NCI-H1092 (cell line): ENCODE measurements at places on chromosomes 2 and 18.
A peak's percentile ranks its signal among the peaks of the same experiment; 100 is the strongest.

DNA sequence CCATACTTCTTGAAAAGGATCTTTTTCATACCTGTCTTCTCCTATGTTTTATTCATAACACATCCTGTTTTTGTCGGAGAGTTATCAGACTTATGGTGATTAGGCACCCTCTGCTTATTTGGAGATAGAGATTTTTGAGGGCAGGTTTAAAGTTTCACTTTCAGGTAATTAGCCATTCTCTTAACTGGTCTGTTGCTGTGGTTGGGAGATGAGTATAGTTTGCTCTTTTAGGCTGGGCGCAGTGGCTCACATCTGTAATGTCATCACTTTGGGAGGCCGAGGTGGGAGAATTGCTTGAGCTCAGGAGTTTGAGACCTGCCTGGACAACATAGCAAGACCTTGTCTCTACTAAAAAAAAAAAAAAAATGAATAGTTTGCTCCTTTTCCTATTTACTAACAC, 25.3 kb downstream of the SFTPB start:
- no peak for DNase-seq

DNA sequence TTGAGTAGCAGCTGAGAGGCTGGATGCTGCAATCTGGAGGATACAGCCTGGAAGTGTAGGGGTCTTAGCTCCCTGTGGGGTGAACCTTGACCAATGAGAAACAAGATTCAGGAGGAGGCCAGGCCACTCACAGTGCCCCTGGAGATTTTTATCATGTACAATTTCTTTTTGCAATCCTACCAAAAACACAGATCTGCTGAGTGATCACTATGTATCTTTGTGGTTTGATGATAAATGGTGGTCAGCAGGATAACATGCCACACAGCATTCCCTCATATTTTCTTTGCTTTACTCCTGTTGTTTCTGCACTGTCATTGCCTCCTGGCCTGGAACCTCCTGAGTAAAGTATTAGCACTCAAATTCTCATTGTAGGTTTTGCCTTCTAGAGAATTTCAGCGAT, 357.9 kb downstream of the THSD7B start:
- no peak for DNase-seq

GRCh38 chr2:47227532-47228279, 72.6 kb upstream of the STPG4 start:
- DNase-seq: peak; percentile 43

DNA sequence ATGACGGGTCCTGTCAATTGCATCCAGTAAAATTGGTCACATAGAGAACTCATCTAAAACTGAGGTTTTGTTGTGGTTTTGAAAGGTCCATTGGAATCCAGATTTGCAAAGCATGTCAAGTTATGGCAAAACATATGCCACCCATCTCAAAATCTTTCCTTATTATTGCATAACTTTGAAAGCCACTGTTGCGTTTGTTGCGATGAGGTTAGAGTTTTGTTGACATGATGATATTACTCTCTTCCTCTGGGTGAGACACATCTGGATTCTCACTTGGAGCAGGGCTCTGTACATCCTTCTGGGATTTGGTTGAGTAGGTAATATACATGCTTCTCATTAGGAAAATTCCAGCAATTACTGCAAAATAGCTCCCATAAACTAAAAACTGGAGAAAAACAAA, 20.6 kb downstream of the SCYGR5 start:
- no peak for DNase-seq

DNA sequence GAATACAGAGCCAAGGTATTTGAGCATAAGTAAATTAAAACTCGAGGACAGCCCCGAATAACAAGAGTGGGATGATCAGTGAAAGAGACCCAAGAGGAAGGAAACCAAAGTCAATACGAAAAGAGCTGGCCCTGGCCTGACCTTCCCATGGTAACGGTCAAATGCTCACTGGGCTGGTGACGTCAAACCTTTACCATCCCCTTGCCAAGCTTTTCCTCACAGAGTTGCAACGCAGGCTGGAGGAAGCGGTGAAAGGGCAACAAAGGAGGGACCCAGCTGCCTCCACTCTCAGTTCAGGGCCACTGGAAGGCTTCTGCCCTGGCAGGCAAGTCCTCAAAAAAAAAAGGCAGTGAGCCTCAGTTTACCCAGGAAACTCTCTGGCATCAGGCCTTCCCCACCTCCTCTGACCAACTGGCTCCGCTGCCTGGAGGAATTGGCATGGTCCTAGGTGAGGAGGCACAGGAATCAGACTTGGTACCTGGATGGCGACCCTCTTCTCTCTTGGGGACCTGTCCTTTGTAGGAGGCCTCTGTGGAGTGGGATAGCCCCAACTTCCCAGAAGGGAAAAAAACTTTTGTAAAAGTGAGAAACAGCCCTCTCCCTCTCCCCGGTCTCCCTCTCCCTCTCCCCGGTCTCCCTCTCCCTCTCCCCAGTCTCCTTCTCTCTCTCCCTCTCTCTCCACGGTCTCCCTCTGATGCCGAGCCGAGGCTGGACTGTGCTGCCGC, 212.4 kb downstream of the ANAPC1 start:
- no peak for DNase-seq

GRCh38 chr2:218576854-218577253, 8.2 kb downstream of the CNOT9 start:
- no peak for DNase-seq

GRCh38 chr2:72083751-72084583, 63.7 kb downstream of the CYP26B1 start:
- DNase-seq: no peak

DNA sequence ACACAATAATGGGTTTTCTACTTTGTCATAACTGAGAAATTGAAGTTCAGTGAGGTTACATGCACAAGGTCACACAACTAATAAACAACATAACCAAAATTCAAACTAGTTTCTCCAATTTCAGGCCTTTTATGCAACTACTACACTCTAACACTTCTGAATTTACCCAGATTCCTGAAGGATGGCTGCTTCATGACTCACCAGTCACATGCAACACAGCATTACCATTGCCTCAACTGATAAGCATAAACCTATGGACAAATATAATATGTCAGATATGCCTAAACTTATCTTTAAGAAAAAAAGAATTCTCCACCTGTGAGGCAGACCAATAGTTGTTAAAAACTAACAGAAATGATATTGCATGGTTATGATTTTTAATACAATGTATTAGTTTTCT, 586.5 kb upstream of the SLC8A1 start:
- DNase-seq: no peak

DNA sequence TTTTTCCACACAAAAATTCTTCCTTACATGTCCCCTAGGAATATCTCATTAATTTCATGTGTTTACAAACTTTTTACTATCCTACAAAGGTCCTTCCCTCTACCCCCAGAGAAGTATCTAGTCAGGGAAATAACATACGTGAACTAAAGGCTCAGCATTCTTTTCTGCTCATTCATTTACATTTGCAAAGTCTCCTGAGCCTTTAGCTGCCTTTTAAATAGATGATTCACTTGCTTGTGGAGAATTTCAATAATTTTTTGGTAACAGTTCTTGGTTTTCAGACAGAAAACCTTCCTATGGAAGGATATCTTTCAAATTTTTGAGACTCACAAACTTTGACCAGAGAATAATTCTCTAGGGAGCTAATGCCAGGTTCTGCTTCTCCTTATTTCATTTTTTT, 81.5 kb upstream of the RMDN2 start:
- no peak for DNase-seq

DNA sequence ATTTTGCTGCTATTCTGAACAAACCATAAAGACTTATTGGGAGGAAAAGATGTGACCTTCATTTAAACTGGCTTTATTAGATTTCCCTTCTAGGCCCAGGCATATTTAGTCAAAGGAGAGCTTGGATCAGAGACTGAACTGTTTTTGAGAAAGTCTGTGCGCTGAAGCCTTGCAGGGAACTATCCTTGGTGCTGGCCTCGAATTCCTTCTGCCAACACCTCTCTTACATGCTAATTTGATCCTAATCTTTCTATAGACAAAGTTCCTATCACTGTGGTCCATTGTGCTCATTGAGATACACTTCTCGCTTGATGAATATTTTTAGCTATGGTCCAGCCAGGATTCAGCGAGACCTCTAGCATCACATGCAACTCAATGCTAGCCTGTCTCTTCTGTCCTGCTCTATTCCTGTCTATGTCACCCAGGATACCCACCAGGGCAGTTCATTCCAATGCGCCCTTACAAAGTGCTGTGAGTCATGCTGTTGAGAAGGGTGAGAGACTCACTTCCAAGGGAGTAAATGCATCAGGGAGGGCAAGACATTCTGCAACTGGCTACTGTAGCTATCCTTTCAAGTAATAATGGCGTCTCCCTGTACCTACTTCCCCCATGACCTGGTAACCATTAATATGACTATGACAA, 356.7 kb upstream of the LYPD1 start:
- DNase-seq: no peak

GRCh38 chr2:19643117-19643518, 258.7 kb downstream of the TTC32 start:
- DNase-seq: no peak

DNA sequence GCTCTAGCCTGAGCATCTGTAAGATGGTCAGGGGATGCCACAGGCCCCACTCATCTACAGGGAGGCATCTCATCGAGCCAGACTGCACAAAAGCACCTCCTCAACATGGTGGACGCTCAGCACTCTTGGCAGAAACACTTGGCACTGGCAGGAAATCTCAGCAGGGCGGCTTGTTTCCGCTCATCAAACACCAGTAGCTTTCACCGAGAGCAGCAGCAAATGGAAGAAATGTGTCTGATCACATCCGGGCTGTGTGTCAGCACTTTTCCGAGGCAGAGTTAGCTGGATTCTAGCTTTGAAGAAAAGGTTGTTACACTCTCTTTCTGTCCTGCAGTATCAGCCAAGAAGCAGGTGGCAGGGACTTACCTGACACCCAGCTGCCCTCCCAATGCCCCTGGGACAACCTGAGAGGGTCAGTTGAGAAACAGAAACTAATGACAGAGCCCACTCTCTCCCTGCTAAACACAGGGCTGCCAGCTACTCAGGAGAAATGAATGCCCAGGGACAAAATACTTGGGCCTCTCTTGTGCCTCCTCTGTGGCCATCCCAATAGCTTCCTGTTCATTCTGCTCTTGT, 68.9 kb upstream of the FZD7 start:
- DNase-seq: peak; percentile 68

GRCh38 chr2:239670463-239671120, 269.8 kb upstream of the HDAC4 start:
- no peak for DNase-seq

DNA sequence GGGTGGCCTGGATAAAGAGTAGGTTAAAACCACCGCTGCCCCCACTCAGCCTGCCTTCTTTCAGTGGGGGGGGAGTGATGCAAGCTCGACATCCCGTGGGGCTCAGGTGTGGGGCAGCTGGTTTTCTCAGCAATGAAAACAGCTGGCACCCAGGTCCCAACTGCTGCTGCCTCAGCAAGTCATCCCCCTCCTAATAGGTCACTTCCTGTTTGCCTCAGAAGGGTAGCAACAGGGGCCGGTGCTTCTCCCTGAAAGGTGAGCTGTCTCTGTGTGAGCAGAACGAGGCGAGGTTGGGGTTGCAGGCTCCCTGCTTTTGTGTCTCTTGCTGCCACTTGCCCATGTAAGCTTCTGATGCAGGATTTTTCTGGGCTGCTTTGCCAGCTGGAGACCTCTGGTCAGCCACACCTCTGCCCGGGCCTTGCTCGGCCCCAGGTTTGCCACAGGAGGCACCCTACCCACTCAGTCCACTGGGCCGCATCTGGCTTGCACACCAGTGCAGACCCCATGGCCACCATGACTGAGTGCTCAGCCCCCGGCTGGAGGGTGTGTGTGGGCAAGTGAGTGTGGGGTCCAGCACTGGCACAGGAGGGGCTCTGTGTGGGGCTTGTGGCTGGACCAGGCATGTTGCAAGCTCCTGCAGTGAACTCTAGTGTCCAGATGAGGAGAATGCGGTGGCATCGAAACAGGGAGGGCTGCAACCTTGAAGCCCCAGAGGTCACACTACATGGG, 11.5 kb upstream of the ASB1 start:
- no peak for DNase-seq

GRCh38 chr2:96157649-96158553, 12.7 kb upstream of the DUSP2 start:
- DNase-seq: no peak

- DNase-seq: no peak
Observed at GRCh38 chr2:6224267-6224666, 532.1 kb downstream of the SOX11 start.

DNA sequence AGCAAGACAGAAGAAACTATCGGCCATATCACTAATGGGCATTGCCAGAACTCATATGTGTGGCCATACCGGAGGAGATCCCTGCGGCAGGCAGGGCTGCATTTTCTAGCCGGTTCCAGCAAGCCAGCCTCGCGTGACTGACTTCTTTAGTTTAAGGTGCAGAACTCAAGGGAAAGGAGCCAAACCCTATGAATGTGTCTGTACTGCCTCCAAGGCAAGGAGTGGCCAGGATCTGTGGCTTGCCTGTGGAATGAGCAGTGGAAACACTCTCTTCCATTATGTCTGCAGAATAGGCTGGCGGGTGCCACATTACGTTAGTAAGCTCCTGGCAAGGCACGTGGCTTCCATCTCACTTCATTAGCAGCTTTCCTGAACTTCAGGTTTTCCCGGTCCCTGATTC, 137.6 kb downstream of the ATL2 start:
- DNase-seq: no peak

GRCh38 chr18:13051159-13051558, 60.0 kb downstream of the CEP192 start:
- DNase-seq: no peak

- DNase-seq: no peak
Observed at GRCh38 chr2:10750610-10751009, 29.2 kb downstream of the ATP6V1C2 start.

GRCh38 chr2:71003396-71003795, 8.7 kb upstream of the TEX261 start:
- no peak for DNase-seq

GRCh38 chr2:164917296-164917903, 37.9 kb downstream of the SLC38A11 start:
- peak; percentile 11 for DNase-seq

- no peak for DNase-seq
Observed at GRCh38 chr2:231000211-231000904, 4.4 kb downstream of the SPATA3 start.

- no peak for DNase-seq
Observed at GRCh38 chr2:233473386-233473791, 93.2 kb downstream of the USP40 start.

DNA sequence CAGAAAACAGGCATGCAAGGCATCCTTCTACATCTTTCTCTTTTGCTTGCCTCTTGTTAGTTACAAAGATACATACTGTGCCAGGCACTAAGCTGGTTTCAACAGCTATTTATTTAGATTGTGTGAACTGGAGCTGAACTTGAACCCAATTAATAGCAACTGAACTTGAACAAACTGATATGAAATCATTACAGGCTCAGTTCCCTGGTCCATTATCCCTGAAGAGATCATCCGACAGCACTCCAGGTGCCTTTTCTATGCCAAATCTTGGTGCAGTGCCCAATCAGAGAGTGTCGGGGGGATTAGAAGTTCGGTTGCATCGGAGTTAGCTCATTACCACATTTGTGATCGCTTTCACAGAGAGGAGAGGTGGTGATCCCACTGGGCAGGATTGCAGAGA, 477.6 kb downstream of the PARD3B start:
- peak; percentile 73 for DNase-seq

- DNase-seq: no peak
Observed at GRCh38 chr2:98592565-98592964, 15.7 kb downstream of the COA5 start.
